ENCODE measurements at places on chromosomes 12 and 14.

- no peak for DNase-seq
Observed at GRCh38 chr12:104959335-104959841, 1.3 kb upstream of the SLC41A2 start.

GRCh38 chr12:70576341-70577282, 60.6 kb downstream of the PTPRB start:
- no peak for DNase-seq

- no peak for DNase-seq
Observed at GRCh38 chr12:64459394-64459891, 7.5 kb downstream of the TBK1 start.

GRCh38 chr12:103905730-103906349, 24.4 kb upstream of the HSP90B1 start:
- DNase-seq, result no peak

GRCh38 chr12:59973515-59973914, 377.7 kb downstream of the SLC16A7 start:
- no peak for DNase-seq

GRCh38 chr12:5485454-5485853, 53.5 kb downstream of the NTF3 start:
- DNase-seq, result no peak

GRCh38 chr14:44271637-44272036, 235.4 kb downstream of the FSCB start:
- no peak for DNase-seq

DNA sequence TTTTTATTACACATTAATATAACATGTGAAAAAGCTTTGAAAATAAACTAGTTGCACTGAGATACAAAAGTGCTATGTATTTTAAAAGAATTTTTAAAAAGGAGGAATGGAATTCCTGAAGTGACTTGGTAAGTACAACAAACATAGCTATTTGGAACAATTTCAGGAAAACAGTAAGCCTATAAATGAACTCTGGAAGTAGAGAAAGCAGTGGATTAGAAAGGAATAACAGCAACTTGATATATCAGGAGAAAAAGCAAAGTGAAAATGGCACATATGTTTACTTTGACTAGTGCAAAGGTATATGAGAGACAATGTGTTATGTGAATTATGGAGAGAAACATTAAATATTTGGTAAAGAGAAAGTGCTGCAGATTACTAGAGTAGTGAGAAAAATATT, 811.7 kb downstream of the C12orf50 start:
- no peak for DNase-seq

GRCh38 chr12:4910502-4911315, 1.0 kb downstream of the KCNA1 start:
- DNase-seq, result no peak

- no peak for DNase-seq
Observed at GRCh38 chr14:100060760-100061159, 4.5 kb upstream of the EVL start.

DNA sequence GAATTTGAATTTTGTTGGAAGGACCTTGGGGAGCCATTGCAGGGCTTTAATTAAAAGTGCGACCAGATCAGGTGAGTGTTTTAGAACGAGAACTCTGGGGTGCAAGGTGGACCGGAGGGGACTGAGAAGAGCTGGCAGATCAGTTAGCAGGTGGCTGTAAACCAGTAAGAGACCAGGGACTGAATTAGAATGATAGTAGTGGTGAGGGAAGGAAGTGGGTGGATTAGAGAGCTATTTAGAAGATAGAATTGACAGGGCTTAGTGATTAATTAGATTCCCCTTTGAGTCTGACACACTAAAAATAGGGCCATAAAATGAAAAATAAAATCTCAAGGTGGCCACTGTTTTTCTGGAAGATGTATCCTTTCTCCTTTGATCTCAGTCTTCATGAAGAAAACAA, 44.8 kb downstream of the PLXNC1 start:
- DNase-seq, result no peak

DNA sequence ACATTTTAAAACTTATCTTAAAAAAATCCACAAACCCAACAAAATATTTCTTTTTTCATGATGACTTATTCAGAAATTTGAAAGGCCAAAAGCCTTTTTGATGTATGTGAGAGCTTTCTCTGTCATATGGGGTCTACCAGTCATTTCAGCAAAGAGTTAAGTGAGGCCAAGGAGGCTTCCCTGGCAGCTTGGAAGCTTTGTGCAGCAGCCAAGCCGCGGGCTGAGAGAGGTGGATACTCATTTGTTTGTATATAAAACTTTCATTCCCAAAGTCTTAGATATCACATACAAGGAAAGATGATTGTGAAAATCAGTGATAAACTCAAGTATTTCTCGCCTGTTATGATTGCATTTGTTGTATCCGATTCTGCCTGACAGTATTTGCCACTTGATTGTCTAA, 48.5 kb upstream of the RNU6-8 start:
- no peak for DNase-seq

DNA sequence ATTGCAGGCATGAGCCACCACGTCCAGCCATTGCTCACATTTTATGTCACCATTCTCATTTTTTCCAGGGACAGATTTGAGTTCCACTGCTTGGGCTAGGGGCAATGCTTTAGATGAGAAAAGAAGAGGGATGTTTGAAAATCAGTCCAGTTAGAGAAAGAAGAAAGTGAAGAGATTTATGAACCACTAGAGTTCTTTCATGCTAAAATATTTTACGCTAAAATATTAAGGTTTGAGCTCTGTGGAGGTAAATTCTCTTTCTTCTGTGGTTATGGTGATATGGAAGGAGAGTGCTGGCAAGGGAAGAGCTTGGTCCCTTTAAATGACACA, 21.5 kb downstream of the CFL2 start:
- no peak for DNase-seq

GRCh38 chr12:4679711-4680110, 30.8 kb downstream of the NDUFA9 start:
- DNase-seq, result no peak

GRCh38 chr14:51006324-51006723, 62.0 kb upstream of the PYGL start:
- no peak for DNase-seq

- DNase-seq, result no peak
Observed at GRCh38 chr14:59316151-59316830, 127.8 kb downstream of the DAAM1 start.

DNA sequence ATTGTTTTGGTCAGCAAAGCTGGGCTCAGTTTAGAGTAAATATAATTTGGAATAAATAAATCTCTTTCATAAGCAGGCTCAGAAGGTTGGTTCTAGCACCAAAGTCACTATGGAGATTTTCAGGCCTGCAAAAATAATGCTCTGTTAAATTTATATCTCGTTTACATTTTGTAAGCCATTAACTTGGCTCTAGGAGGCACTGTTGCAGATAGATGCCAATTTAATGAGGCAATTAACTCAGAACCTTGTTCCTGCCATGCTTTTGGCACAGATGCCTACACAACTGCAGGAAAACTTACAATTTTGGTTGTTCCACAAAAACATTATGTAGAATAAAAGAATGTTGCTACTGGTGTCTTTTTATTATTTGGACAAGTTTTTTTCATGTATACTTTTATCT, 428.1 kb downstream of the FLRT2 start:
- no peak for DNase-seq

DNA sequence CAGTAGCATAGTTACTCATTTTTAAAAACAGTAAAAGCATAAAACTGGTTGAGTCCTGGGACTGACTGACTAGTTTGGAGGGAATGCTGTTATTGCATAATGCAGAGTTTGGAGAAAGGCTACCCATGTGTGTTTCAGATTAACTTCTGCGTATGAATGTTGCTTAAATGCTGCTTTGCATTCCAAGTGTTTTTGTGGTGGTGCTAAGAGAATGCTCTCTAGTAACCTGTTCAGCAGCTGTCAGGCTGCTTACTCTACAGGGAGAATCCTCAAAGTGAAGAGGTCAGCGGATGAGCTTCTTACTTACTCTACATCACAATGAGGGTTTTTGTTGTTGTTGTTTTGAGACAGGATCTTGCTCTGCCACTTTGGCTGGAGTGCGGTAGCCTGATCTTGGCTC, 4.3 kb downstream of the DLST start:
- no peak for DNase-seq

- DNase-seq, result no peak
Observed at GRCh38 chr12:93536766-93537488, 35.5 kb upstream of the SOCS2 start.

GRCh38 chr12:107226126-107226525, 132.8 kb upstream of the CRY1 start:
- no peak for DNase-seq

GRCh38 chr12:78004249-78005093, 173.8 kb downstream of the NAV3 start:
- no peak for DNase-seq

DNA sequence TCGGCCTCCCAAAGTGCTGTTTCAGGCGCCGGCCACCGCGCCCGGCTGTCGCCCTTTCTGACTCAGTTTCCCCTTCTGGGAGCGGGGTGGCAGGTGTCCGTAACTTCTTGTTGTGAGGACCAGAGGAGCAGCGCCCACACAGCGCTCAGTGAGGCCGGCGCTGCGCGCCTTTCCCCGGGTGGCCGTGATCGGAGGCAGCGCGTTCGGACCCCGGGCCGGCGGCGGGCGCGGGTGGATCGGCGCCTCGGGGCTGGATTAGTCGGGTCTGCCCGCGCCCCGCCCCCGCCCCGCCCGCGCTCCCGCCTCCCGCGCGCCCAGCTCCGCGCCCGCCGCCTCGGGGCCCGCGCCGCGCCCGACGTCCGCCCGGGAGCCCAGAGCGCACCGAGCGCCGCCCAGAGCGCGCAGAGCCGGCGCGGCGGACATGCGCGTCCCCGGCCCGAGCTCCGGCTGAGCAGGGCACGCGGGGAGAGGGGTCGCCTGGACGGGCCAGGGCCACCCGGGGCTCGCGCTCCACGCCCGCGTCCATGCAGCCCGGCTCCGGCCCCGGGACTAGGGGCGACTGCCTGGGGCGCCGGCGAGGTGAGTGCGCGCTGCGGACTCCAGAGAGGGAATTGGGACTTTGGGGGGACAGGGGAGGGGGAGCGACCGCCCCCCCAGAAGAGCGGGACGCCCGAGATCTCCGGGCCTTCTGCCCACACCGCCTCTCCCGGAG, 50.6 kb downstream of the LRCOL1 start:
- DNase-seq, result no peak

GRCh38 chr14:68157971-68158371, 338.4 kb downstream of the RAD51B start:
- DNase-seq, result no peak

DNA sequence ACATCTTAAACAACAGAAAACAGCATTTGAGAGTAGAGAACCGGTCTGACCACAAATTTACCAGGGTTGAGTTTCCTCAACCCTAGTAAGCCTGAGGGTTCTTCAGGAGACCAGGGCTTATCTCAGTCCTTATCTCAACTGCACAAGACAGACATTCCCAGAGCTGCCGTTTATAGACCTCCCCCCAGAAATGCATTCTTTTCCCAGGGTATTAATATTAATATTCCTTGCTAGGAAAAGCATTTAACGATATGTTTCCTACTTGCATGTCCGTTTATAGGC, 12.3 kb downstream of the TMEM117 start:
- DNase-seq, result no peak

DNA sequence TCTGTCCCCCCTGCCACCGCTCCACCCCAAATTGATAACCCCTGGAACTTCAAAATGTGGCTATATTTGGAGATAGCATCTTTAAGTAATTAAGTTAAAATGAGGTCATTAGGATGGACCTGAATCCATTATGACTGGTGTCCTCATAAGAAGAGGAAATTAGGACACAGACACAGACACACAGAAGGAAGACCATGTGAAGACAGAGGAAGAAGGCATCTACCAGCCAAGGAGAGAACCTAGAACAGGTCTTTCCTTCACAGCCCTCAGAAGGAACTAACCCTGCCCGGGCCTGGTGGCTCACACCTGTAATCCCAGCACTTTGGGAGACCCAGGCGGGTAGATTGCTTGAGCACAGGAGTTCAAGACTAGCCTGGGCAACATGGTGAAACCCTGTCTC, 3.6 kb upstream of the HRK start:
- no peak for DNase-seq

DNA sequence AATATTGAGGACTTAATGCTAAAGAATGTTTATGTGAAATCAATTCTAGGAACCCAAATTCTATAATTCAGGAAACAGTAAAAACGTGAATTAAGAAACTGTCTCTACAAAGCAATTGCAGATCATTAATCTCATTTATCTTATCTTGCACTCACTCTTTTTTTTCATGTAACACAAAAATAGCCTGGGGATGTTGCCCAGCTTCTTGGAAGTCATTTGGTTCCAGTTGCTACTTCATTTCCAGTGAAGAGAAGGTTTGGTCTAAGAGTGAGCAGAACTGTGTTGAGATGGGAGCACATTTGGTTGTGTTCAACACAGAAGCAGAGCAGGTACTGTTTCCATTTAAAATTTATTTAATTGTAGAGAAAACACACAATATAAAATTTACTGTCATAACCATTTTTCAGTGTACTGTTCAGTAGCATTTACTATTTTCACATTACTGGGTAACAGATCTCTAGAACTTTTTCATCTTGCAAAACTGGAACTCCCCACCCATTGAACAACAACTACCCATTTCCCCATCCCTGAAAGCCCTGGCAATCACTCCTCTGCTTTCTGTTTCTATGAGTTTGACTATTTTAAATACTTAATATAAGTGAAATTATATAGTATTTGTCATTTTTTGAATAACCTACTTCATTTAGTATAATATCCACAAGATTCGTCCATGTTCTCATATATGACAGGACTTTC, 9.7 kb downstream of the CLEC6A start:
- no peak for DNase-seq

- DNase-seq, result no peak
Observed at GRCh38 chr12:105744371-105745058, 394.2 kb downstream of the NUAK1 start.

- no peak for DNase-seq
Observed at GRCh38 chr14:32128703-32129102, 51.6 kb downstream of the ARHGAP5 start.

DNA sequence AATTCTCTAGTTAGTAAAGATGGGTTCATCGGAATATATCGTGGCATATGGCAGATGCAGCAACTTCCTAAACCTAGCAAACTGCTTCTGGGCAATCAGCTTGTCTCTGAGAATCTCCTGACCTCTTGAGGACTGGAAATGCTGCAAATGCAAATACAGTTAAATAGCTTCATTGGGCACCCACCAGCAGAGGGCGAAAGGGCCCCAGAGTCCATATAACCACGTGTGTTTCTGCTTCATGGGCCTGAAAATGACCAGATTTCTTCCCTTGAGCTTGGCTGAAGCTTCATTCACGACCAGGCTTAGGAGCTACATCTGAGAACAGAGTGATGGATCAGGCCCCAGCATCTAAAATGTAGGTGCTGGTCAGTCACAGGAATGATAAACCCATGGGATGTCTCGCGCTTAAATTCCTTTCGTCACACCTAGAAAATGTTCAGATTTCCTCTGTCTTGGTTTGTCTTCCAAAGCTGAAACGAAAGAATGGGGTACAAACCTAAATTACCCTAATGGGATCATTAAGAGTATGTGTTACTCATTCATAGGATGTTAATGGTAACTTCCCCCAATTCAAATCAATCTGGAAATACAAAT, 1482.5 kb upstream of the TMEM132C start:
- no peak for DNase-seq

GRCh38 chr12:4036671-4037271, 163.6 kb upstream of the PARP11 start:
- no peak for DNase-seq

- DNase-seq, result no peak
Observed at GRCh38 chr12:119659289-119659897, 8.5 kb upstream of the PRKAB1 start.
